Gastrocnemius medialis (tissue), 4 donors: ENCODE measurements at places on chromosomes 12 and 14.

DNA sequence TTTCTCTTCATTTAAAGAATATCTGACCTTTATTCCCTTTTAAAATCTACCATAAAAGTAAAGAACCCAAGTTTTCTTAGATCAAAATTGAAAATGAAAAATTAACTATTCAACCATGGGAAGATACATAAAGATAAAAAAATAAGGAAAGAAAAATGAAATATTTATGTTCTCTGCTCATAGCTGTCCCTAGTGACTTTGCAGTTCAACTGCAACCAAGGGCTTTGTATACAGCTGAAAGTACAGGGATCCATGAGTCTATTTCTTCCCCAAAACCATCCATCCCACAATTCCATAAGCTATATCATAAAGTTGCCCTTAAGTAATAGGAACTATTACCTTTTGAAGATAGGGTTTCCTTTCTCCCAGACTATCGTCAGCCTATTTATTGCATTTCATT, 113.1 kb downstream of the ITPR2 start:
- DNase-seq, result no peak

- DNase-seq, result no peak
Observed at GRCh38 chr14:102279282-102279681, 25.7 kb downstream of the MOK start.

DNA sequence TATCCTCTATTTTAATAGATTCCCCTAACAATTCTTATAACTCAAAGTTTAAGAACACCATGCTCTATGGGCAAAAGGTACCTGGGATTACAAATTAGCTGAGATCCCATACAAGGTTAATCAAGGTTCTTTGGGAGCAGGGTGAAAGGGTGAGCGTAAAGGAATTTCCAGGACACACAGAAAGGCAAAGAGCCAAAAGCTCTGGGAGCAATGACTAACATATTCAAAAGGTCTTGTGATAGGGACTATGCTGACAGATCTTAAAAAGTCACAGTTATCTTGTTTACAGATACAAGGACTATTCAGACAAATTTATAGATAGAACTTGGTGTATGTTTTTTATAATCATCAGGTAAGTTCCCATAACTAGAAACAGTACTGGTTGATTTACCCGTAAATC, 19.5 kb upstream of the PPFIBP1 start:
- DNase-seq, result no peak

GRCh38 chr12:15152868-15153267, 68.3 kb downstream of the RERG start:
- no peak for DNase-seq

DNA sequence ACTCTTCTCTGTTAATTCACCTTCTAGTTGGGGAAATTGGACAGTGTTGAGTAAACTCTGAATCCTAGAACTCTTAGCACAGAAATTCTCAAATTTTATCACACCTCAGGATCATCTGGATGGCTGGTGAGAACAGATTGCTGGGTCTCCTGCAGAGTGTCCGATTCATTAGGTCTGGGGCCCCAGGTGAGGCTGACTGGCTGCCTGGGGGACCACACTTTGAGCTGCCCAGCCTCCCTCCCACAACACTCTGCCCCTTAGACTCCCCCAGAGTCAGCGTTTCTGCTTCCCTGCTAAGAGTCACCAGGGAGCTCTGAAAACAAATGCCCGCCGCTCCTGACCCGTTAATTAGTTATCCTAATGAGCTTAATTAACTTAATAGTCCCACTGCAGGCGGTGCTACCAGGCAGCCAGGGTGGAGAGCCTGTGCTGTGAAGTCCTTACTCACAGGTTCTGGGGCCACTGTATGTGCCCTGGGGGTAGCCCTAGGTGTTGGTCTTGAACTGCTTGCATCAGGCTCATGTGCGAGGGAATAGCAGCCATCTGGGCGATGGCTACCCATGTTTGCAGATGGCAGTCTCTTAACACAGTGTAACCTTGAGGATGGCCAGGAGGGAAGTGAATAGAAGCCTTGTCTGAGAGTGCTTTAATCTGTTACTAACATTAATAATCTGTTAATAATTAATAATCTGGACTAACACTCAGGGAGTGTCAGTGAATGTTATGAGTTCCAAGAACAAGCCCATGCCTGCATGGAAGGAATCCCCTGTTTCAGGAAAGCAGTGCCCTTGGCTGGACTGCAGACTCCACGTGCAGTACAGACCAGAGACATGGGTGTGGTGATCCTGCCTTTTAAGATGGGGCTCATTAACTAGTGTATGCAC, 35.6 kb downstream of the AACS start:
- DNase-seq, result no peak

- peak; percentile 8 for DNase-seq
Observed at GRCh38 chr12:52354200-52354599, 13.1 kb downstream of the KRT85 start.

DNA sequence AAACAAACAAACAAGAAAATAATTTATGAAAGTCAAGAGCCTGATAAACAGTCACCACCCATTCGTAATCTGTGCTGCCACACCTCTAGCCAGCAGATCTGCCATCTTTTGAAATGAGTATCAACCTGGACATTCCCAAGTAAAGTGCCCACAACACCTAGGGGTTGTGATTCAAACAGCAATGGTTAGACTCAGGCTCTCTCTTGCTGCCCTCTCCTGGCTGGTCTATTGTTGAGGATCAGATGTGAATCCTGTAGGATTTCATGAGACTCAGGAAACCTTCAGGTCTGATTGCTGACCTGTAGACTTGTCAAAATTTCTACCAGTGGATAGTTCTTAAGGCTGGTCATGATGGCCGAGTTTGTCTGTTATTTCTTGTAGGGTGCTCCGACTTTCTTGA, 26.8 kb downstream of the DGLUCY start:
- DNase-seq, result no peak

DNA sequence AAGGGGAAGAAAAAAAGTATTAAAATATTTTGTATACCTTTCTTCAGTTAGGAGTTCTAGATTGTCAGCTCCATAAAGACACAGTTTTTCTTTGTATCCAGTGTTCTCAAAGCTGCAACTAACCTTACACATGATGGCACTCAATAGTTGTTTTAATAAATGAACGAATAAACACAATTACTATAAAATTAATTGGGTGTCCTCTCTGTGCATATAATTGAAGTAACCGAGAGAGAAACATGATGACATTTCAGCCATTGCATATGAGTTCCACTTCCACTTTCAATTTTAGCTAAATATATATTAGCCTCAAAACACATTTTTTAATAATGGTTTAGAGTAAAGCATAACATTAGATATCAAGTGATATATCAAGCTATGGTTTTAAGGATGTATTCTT, 671.2 kb downstream of the LRFN5 start:
- no peak for DNase-seq

GRCh38 chr12:21972055-21972454, 30.8 kb upstream of the ABCC9 start:
- DNase-seq, result no peak

DNA sequence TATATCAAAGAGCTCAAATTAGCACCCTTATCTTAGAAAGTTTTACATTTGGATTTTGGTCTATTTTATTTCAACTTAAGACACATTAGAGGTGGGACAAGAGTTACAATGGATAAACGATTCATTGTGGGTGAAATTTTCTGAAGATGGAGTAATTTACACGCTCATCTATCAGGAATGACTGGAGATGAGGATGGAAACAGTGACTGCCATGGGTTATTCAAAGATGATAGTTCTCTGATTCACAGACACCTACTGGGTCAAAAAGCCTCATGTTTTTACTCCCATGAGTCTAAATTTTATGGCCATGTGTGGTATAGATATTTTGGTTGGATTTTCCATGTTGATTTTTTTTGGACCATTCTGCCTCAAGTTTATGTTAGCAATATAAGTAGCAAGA, 22.1 kb downstream of the SAMD4A start:
- no peak for DNase-seq

- no peak for DNase-seq
Observed at GRCh38 chr12:124412646-124413015, 117.7 kb downstream of the RFLNA start.

GRCh38 chr12:72546106-72546505, 273.9 kb downstream of the TRHDE start:
- no peak for DNase-seq

- no peak for DNase-seq
Observed at GRCh38 chr14:102501751-102502315, 7.7 kb downstream of the ANKRD9 start.

GRCh38 chr12:29710104-29710503, 73.6 kb downstream of the TMTC1 start:
- no peak for DNase-seq

DNA sequence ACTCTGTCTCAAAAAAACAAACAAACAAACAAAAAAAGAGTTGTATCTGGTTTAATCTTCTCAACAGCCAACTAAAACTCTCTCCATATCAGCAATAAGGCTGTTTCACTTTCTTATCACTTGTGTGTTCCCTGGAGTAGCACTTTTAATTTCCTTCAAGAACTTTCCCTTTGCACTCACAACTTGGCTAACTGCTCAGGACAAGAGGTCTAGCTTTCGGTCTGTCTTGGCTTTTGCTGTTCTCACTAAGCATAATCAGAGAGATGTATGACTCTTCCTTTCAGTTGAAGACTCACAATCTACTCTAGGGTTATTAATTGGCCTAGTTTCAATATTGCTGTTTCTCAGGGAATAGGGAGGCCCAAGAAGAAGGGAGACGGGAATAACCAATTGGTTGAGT, 12.3 kb downstream of the NEMP1 start:
- no peak for DNase-seq

- DNase-seq, result no peak
Observed at GRCh38 chr14:65336191-65336591, 76.3 kb upstream of the FUT8 start.

DNA sequence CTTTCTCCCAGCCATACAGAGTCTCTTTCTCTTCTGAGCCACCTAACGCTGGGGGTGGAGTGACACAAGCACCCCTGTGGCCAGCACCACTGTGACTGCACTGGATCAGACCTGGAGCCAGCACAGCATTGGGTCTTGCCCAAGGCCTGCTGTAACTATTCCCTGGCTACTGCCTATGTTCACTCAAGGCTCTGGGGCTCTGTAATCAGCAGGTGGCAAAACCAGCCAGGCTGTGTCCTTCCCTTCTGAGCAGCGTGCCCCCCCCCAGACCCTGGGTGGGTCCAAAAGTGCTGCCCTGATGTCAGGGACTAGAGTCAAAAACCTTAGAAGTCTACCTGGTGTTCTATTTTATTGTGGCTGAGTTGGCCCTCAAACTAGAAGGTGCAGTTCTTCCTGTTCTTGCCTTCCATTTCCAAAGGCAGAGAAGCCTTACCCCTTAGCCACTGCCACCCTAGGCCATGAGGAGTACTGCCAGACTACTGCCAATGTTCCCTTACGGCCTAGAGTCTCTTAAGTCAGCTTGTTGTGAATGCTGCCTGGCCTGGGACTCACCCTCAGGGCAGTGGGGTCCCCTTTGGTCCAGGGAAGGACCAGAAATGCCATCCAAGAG, 49.9 kb downstream of the PELI2 start:
- no peak for DNase-seq

- DNase-seq, result no peak
Observed at GRCh38 chr12:30243426-30243825, 452.2 kb downstream of the IPO8 start.
